ENCODE measurements at places on chromosomes 4 and X.

DNA sequence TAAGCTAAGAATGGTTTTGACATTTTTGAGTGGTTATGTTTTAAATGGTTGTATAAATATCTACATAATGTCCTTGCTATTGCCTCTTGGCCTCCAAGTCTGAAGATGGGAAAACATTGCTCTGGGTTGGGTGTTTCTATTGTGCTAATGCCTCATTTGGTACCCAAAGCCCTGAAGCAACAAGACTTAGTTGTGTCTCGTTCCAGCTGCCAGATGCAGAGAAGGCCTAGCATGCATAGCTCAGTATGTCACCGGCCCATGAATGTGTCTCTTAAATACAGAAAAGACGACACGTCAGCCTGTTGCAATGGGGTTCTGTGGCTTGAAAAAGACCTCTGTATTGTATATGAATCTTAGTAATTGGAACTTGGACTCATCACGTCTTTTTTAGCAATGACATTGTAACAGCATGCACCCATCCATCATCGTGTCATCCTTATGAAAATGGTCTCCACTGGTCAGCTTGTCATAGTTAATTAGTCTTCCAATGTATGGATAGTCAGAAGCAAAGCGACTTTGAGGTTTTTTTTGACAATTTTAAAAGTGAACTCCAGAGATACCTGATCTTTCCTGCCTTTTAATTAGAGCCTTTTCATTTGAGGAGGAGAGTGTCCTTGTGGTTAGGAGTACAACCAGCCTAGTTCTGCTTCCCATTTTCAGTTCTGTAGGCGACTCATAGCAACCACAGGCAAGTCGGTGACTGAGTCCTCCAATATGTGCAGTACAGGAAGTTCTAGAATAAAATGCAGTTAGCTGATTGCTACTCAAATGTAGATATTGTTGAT, 126.4 kb upstream of the GATB start:
- H3K27ac ChIP-seq = no peak overlapping the region
- H3K27me3 ChIP-seq = peaks cover 4% of the 10 kb centered on the region
- no peak for DNase-seq

DNA sequence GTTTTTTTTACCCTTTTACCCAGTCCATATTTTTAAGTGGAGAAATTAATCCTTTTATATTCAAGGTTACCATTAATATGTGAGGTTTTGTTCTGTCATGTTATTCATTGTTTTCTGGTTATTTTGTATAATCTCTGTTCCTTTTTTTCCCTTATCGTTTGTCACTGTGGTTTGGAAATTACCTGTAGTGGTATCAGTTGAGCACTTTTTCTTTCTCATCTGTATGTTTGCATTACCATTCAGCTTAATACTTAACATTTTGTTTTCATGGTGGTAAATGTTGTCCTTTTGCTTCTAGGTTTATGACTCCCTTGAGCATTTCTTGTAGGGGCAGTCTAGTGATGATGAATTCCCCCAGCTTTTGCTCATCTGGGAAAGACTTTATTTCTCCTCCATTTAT, 6.6 kb downstream of the ETDC start:
- no peak overlapping the region for H3K4me3 ChIP-seq
- H3K36me3 ChIP-seq = no peaks in the 10 kb centered on the region
- H3K4me1 ChIP-seq = no peaks in the 10 kb centered on the region
- H3K27ac ChIP-seq = no peak overlapping the region
- no peak for DNase-seq
- H3K27me3 ChIP-seq = no peaks in the 10 kb centered on the region

DNA sequence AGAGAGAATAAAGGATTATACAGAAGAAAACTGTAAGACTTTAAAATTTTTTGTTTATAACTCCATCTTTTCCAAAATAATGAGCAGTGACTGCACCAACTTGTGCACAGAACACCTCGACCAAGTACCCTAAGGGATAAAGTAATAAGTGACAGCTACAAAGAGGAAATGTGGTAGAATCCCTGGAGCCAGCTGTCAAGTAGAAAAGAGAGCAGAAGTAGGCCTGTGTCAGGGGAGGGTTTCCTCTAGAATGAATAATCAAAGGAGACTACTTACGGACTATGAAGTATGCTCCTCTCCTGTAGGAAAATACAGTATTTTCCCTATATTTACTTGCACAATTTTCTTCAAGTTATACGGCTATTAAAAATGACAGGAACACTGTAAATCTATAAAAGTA, 1.2 kb downstream of the EIF1AX start:
- no peaks in the 10 kb centered on the region for H3K27me3 ChIP-seq
- H3K4me3 ChIP-seq = peak overlapping the region; percentile 64
- no peaks in the 10 kb centered on the region for H3K4me1 ChIP-seq
- DNase-seq = no peak
- H3K36me3 ChIP-seq = no peaks in the 10 kb centered on the region
- H3K27ac ChIP-seq = no peak overlapping the region

GRCh38 chr4:93409035-93409434, 419.5 kb upstream of the ATOH1 start:
- no peak overlapping the region for H3K4me3 ChIP-seq
- no peak for DNase-seq
- H3K27ac ChIP-seq = no peak overlapping the region
- H3K27me3 ChIP-seq = no peaks in the 10 kb centered on the region
- no peaks in the 10 kb centered on the region for H3K4me1 ChIP-seq
- H3K36me3 ChIP-seq = no peaks in the 10 kb centered on the region

GRCh38 chrX:40043895-40044294, 53.9 kb downstream of the BCOR start:
- no peak for DNase-seq
- H3K27me3 ChIP-seq = no peaks in the 10 kb centered on the region
- H3K36me3 ChIP-seq = peaks cover under 1% of the 10 kb centered on the region
- no peaks in the 10 kb centered on the region for H3K4me1 ChIP-seq
- H3K27ac ChIP-seq = no peak overlapping the region

GRCh38 chr4:89245459-89245858, 62.1 kb downstream of the GPRIN3 start:
- no peak overlapping the region for H3K27ac ChIP-seq
- H3K36me3 ChIP-seq = no peaks in the 10 kb centered on the region
- peak; percentile 47 for DNase-seq
- H3K4me3 ChIP-seq = no peak overlapping the region
- H3K4me1 ChIP-seq = peaks cover 9% of the 10 kb centered on the region

GRCh38 chrX:48892896-48893295, 4.7 kb downstream of the TIMM17B start:
- no peak overlapping the region for H3K27ac ChIP-seq
- H3K27me3 ChIP-seq = no peaks in the 10 kb centered on the region
- no peaks in the 10 kb centered on the region for H3K36me3 ChIP-seq
- no peak for DNase-seq

- DNase-seq = peak; percentile 62
- H3K27me3 ChIP-seq = no peaks in the 10 kb centered on the region
- no peaks in the 10 kb centered on the region for H3K36me3 ChIP-seq
These were observed 8.2 kb upstream of the AFF1 start for GRCh38 chr4:86926435-86927086.

DNA sequence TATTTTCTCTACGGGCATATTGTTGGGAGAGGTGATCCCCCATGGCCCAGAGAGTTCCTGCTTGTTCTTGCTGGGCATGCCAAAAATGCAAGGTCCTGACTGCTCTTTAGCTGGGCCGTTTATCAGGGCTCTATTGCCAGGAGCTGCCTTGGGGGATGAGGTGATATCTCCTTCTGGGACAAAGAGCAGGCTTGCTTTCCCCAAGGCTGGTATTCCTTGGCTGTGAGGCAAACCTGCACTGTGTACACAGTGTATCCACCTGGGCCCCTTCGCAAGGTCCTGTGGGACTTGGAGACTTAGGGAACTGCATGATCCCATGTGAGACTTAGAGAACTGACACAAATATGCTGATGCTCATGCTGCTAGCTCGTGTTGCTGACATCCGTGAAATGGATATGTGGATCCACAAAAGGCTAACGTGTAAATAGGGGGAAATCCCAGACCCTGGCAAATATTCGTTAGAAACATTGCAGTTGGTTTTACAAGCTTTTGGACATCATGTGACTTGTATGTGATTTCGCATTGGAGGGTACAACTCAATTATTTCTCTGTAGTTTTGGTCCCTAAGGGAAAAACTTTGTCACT, 24.4 kb upstream of the ZFX start:
- H3K36me3 ChIP-seq = no peaks in the 10 kb centered on the region
- no peaks in the 10 kb centered on the region for H3K27me3 ChIP-seq
- H3K27ac ChIP-seq = peak overlapping the region; percentile 73
- H3K4me3 ChIP-seq = no peak overlapping the region
- peaks cover 16% of the 10 kb centered on the region for H3K4me1 ChIP-seq

DNA sequence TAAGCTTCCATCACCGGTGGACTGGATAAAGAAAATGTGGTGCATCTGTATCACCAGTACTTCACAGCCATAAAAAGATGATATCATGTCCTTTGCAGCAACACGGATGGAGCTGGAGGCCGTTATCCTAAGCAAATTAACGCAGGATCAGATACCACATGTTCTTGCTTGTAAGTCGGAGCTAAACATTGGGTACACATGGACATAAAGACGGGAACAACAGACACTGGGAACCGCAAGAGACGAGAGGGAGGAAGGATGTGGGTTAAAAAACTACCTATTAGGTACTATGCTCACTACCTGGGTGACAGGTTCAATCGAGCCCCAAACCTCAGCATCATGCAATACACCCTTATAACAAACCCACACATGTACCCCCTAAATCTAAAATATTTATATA, 16.3 kb upstream of the IDS start:
- H3K4me1 ChIP-seq = peaks cover 5% of the 10 kb centered on the region
- H3K4me3 ChIP-seq = no peak overlapping the region
- DNase-seq = no peak
- no peaks in the 10 kb centered on the region for H3K36me3 ChIP-seq
- H3K27me3 ChIP-seq = no peaks in the 10 kb centered on the region

GRCh38 chrX:69050051-69050765, 115.0 kb downstream of the PJA1 start:
- H3K4me1 ChIP-seq = no peaks in the 10 kb centered on the region
- H3K4me3 ChIP-seq = no peak overlapping the region
- no peaks in the 10 kb centered on the region for H3K36me3 ChIP-seq
- H3K27ac ChIP-seq = no peak overlapping the region

DNA sequence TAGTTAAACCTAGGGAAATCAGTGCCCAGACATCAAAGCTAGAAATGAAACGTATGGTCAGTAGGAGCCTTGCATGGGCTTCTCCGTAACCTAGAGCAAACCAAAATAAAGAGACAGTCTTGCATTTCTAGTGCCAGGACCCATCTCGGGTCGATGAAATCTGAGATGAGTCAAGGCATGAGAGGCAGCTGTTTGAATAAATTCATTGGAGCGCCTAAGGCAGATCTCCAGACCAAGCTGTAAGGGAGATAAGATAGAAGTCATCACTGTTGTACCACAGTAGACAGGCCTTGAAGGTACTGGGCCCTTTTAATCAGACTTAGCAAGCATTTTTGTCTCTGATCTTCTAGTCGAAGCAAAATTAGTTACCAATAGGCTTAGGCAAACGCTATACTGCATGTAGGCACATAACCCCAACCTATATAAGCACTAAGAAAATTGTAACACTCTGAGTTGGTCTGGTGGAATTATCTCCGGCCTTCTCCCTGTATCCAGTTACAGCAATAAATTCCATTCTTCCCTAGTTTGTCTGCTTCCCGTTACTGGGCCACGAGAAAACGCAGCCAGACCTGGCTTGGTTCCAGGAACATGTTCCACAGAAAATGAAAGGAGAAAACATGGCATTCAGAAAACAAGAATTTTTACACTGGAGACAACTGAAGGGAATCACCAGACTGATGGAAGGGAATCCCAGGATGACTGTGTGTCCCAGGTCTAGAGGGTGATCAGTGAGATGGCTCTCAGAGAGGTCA, 21.1 kb upstream of the PAPSS1 start:
- no peaks in the 10 kb centered on the region for H3K36me3 ChIP-seq
- H3K27ac ChIP-seq = peak overlapping the region; percentile 70
- peak; percentile 77 for DNase-seq
- peaks cover 20% of the 10 kb centered on the region for H3K4me1 ChIP-seq

- DNase-seq = peak; percentile 78
- peak overlapping the region; percentile 42 for H3K4me3 ChIP-seq
- H3K36me3 ChIP-seq = no peaks in the 10 kb centered on the region
- peaks cover 39% of the 10 kb centered on the region for H3K27me3 ChIP-seq
- peaks cover 35% of the 10 kb centered on the region for H3K4me1 ChIP-seq
These were observed 4.3 kb upstream of the SLC26A1 start for GRCh38 chr4:997375-998071.

DNA sequence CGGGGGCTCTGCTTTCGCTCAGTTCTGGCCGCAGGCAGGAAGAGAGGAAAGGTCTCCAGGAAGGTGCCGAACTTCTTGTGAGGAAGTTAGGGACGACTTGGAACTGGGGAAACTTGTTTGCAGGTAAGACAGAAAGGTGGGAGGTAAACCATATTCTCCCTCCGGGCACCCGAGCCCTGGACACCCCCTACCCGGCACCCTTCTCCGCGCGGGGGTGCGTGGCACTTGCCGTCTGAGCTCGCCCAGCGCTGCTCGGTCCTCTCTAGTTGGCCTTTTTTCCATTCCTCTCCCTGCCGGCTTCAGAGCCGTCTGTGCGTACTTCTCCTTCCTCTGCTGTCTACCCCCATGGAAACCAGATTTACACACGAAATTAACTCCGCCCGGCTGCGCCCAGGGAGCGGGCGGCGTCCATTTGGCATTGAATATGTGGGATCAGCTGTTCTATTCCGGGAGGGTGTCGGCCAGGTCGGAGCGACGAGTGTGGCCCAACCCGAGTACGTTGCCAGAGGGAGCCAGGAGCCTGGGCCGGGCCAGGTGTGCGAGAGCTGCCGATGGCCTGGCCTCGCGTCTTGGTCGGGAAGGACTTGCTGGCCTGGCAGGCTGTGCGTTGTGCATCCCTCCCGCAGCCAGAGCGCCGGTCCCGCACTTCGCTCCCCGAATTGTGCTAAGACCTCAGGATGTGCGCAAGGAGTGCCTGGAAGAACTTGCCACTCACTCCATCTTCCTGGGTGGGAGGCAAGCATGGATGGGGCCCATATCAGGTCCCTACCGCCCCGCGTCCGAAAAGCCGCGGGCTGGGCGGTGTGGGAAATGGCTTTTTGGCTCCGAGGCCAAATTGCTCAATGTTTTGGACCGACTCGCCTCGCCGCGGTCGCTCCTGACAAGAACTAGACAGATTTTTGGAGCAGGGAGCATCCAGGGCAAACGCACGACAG, 1.7 kb downstream of the PDGFRA start:
- peaks cover 20% of the 10 kb centered on the region for H3K4me1 ChIP-seq
- H3K4me3 ChIP-seq = peak overlapping the region; percentile 94
- peaks cover 36% of the 10 kb centered on the region for H3K27me3 ChIP-seq
- H3K27ac ChIP-seq = peak overlapping the region; percentile 96
- DNase-seq = peak; percentile 23

GRCh38 chr4:102640669-102641068, 120.1 kb downstream of the MANBA start:
- peaks cover 5% of the 10 kb centered on the region for H3K36me3 ChIP-seq
- no peaks in the 10 kb centered on the region for H3K4me1 ChIP-seq
- no peak overlapping the region for H3K4me3 ChIP-seq
- H3K27ac ChIP-seq = no peak overlapping the region
- no peaks in the 10 kb centered on the region for H3K27me3 ChIP-seq

DNA sequence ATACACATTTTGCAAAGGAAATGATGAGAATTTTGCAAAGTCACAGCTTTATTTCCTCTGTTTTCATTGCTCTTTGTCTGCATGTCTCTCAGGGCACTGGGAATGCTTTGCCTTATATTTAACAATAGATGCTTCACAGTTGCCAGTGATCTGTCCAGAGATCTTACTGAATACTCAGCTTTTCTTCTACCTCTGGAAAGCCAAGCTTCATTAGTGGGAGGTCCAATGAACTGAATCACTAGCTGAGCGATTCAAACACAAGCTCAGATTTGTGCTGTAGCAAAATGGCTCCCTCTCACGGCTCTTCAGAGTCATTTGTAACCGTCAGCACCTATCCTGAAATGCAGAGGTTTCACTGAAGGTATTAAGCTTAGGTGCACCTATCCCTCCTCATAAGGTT, 138.9 kb downstream of the DCLK2 start:
- no peaks in the 10 kb centered on the region for H3K4me1 ChIP-seq
- no peaks in the 10 kb centered on the region for H3K27me3 ChIP-seq
- H3K36me3 ChIP-seq = no peaks in the 10 kb centered on the region
- no peak overlapping the region for H3K4me3 ChIP-seq
